ENCODE measurements at places on chromosomes 11 and 22.

GRCh38 chr22:46479046-46479445 lies 58.4 kb downstream of the CELSR1 start:
- no peak for DNase-seq

DNA sequence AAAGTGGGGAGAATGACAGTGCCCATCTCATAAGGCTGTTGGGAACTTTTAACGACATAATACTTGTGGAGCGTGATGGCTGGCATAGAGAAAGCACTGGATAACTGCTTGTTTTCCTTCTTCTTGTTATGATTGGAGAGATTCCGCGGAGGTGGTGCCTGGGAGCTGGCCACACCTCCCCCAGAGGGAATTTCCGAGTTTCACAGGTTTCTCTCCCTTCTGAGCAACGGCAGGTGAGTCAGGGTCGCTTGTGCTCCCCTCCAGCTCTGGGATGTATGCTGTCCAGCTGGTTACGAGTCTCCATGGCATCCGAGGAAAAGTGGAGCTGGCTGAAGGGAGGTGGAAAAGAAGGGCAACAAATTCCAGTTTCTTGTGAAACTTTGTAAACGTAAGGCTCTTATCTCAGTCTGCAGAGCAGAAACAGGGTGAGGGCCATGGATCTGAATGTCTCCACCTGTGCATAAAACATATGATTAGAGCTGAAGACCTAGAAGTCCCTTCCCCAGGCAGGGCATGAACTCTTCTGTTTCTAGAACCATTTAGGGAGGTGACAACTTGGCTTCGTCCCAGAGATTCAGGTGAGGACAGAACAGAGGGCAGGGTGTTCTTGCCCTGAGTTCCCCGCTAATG lies 10.0 kb upstream of the PLET1 start:
- no peak for DNase-seq

- no peak for DNase-seq
These were observed 61.6 kb downstream of the SYTL2 start for GRCh38 chr11:85749287-85749834.

DNA sequence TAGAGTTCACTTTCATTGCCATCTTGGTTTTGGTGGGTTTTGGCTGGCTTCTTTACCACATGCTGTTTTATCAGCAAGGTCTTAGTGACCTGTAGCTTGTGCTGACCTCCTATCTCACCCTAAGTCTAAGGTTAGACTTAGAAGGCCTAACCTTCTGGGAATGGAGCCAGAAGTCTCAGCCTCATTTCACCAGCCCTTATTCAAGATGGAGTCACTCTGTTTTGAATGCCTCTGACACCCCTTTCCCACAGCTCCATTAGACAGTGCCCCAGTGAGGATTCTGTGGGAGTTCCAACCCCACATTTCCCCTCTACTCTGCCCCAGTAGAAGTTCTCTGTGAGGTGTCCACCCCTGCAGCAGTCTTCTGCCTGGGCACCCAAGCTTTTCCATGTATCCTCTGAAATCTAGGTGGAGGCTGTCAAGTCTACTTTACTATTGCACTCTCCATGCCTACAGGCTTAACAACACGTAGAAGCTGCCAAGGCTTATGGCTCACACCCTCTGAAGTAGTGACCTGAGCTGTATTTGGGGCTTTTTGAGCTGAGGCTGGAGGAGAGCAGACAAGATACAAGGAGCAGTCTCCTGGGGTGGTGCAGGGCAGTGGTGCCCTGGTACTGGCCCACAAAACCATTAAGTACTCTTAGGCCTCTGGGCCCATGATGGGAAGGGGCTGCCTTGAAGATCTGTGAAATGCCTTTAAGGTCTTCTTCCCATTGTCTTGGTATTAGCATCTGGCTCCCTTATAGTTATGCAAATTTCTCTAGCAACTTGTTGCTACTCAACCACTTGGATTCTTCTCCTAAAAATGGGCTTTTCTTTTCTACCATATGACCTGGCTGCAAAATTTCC lies 65.9 kb upstream of the SC5D start:
- no peak for DNase-seq

DNA sequence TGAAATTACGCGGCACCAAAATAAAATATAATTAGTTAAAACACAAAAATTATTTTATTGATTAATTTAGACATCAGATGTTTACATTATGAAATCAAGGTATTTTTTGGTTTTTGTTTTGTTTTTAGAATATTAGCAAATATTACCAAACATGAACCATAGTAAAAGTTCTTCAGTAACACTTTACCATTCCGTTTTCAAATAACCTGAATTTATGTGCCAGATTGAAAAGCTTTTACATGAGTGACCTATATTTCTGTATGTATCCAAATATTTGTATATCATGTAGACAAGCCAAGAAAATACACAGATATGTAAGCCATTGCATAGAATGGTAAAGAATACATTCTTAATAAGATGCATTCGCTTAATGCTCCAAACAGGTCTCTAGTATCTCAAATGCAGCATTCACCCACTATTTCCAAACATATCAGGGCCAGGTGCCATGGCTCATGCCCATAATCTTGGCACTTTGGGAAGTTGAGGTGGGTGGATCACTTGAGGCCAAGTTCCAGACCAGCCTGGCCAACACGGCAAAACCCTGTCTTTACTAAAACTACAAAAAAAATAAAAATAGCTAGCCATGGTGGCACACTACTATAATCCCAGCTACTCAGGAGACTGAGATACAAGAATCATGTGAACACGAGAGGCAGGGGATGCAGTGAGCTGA lies 102.4 kb upstream of the SERPIND1 start:
- no peak for DNase-seq

DNA sequence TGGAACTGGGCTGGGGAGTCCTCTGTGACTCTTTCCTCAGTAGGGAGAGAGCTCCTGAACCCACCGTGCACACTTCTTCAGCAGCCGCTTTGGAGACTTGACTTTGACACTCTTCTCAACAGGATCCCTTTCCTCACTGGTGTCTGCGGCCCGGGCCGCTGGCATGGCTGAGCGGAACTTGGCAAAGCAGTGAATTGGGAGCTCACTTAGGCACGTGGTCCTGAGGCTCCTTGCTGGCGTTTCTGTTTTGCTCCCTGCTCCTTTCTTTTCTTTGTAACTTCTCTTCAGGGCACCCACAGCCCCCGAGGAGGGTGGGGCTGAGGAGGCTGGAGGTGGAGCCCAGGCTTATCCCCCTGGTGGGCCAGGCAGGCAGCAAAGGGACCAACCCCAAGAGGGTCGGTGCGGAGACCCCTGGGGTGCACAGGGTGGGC lies 8.4 kb upstream of the KCNQ1OT1 start:
- DNase-seq, result no peak

DNA sequence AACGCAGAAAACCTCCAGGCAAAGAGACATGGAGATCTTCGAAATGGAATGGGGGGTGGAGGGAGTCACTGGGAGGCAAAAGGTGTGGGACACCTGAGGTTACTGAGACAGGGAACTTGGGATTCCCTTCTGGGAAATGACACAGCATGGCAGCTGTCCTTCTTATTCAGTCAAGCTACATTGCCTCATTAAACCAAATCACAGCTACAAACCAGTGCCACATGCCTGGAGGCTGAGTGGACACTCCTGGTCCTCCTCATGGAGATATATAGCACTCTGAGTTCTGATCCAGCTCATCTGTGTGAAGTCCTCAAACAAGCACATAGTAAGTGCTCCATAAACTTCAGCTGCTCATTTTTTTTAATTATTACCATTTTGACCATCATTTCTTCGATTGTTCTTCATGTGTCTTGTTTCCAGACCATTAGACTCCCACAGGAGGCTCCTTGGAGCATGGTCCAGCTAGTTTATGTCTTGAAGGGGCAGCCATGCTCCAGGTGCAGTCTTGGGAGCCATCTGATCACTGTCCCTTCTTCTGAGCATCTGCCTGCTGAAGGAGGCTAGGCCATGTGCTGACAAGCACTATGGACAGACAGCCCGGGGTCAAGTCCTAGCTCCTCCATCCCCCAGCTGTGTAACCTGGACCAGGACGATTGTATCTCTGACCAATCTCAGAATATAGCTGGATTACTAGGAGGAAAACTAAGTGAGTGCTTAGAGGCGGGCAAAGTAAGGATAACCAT lies 9.7 kb upstream of the FXYD2 start:
- no peak for DNase-seq

GRCh38 chr22:47406180-47406834 lies 643.9 kb downstream of the TBC1D22A start:
- no peak for DNase-seq

DNA sequence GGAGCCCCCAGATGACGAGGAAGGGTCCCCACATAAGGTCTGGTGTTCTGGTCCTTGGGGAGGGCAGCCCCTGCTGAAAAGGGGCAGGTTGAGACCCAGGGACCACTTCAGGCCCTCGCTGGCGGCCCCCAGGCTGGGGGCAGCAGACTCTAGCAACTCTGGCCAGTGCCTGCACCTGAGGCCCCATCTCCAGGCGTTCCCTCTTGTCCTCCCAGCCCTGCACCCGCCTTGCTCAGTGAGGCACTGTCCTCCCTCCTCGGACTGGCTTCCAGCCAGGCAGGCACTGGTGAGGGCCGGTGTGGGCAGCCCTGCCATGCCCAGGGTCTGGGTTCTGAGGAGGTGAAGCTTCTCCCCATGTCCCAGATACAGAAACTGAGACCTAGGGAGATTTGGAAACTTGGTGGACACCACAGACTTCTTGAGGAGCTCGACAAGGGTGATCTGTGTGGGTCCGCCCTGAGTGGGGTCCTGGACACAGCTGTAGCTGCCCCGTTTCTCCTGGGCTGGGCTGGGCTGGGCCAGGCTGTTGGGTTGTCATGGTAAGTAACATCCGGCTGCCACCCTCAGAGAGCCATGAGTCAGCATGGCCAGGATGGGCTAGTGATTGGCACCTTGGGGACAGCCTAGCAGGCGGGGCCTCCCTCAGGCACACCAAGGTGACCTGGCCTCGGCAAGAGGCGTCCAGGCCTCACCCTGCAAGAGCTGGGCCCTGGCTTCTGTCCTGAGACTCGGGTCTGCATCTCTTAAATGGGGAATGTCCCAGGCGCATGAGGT lies 11.1 kb upstream of the PHLDA2 start:
- no peak for DNase-seq
